ENCODE measurements at places on chromosomes 5 and 9.

GRCh38 chr9:113484258-113484730 lies 20.8 kb downstream of the RGS3 start:
- no peak for DNase-seq

- DNase-seq = no peak
These were observed 16.0 kb upstream of the SLC25A51 start for GRCh38 chr9:37919956-37920335.

- DNase-seq = no peak
These were observed 91.2 kb upstream of the ERBIN start for GRCh38 chr5:65835191-65835590.

DNA sequence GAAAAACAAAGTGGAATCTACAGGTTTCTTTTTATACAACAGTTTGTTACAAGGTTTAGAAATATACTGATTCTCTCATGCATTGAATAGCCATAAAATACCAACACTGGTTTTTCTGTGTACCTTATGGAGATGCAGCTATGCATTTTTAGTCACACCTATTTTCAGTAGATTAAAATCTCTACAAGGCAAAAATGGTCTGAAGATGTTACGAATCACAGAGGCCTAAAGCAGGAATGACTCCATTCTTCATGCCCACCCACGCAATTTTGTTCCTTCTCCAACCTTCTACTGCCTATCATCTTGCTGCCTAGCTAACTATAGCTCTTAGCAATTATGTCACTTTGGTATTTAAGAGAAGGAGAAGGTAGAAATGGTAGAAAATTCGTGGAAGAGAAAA lies 9.9 kb downstream of the PLK2 start:
- DNase-seq = no peak

- DNase-seq = no peak
These were observed 77.8 kb upstream of the LRRTM2 start for GRCh38 chr5:138952962-138953361.

- no peak for DNase-seq
These were observed 63.5 kb upstream of the SELENOP start for GRCh38 chr5:42875211-42875610.
